GOT3 (cell line): ENCODE measurements at places on chromosomes 16 and 17.

- DNase-seq: no peak
These were observed 9.8 kb downstream of the ADAM11 start for GRCh38 chr17:44768505-44769142.

- no peak for DNase-seq
These were observed 50.0 kb upstream of the LGALS9 start for GRCh38 chr17:27581016-27581415.

DNA sequence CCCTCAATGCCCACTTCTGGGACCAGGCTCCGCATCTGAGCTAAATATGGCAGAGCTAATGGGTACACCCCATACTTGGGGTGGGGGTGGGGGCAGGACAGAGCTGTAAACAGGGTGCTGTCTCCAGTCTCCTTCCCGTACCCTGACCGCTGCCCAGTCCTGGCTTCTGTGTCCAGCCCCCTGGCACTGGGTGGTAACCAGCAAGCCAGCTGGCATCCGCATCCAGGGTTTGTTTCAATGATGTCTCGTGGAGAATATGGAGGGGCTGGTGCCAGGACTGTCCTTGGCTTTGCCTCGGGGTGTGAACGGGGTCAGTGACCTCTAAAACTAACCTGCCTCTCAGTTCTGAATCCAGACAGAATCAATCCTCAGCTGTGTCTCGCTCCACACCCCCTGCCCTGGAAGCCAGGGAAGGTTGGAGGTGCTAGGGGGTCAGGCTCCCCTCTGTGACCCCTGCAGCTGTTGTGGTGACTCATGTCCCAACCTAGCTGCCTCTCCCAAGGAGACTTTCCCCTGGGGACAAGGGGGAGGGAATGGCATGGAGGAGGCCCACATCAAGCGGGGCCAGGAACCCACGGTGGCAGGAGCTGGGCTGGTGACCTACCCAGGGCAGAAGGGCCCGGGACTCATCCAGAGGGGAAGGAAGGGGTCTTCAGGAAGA, 1.5 kb upstream of the PNMT start:
- no peak for DNase-seq

DNA sequence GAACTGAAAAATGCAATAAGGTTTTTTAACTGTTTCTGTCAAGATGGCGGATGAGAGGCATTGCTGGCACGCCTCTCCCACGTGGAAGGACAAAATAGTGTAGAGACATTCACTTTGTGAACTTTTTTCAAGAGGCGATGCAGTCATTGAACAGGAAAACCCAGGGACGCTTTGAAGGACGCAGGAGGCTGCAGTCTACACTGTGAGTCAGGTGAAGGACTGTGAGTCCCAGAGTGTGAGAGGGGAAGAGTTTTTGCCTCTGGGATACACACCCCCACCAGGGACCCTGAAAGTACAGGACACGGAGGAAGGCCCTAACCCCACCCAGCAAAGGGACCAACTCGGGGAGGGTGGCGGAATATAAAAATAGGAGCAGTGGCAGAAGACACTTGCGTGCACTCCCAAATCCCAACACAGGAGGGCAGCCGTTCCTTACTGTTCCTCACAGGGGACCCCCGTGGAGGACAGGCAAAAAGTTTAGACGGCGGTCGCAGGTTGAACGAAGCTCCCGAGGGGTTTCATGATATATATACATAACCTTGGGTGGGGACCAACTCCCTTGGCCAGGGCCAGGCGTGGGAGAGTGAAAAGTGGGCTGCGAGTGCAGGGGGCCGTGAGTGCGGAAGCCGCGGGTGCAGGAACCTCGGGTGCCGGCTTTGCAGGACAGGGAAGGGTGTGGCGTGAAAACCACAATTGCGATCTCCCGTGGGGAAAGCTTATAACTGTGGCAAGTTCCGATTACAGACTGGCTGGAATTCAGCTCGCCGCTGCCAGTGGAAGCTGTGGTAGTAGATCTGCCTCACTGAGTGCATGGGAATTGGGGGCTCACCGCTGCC, 82.0 kb upstream of the ALOX12 start:
- peak; percentile 41 for DNase-seq

- DNase-seq: no peak
These were observed 59.2 kb downstream of the CACNG3 start for GRCh38 chr16:24315343-24315742.

GRCh38 chr17:12983991-12984884, 33.6 kb downstream of the ELAC2 start:
- peak; percentile 66 for DNase-seq

- DNase-seq: no peak
These were observed 132.8 kb downstream of the LAT start for GRCh38 chr16:29117631-29118030.

- DNase-seq: no peak
These were observed 623 bp downstream of the MBTPS1 start for GRCh38 chr16:84115919-84116719.

- no peak for DNase-seq
These were observed 2.0 kb downstream of the SOCS3 start for GRCh38 chr17:78357672-78358537.

- no peak for DNase-seq
These were observed 54.9 kb downstream of the ABCC1 start for GRCh38 chr16:16004314-16004749.

- no peak for DNase-seq
These were observed 29.9 kb upstream of the GINS2 start for GRCh38 chr16:85718682-85719081.

GRCh38 chr16:17370731-17371285, 100.0 kb downstream of the XYLT1 start:
- DNase-seq: no peak

GRCh38 chr16:12002447-12003006, 26.0 kb downstream of the SNX29 start:
- no peak for DNase-seq

- no peak for DNase-seq
These were observed 1.7 kb downstream of the SGSH start for GRCh38 chr17:80218391-80218790.

GRCh38 chr17:38333635-38334295, 10.0 kb downstream of the GPR179 start:
- no peak for DNase-seq
